ENCODE measurements at places on chromosomes 6 and 20. TPM values are rescaled to one million over a fixed set of nuclear protein-coding genes. Genes with fewer than 3 reads are reported as not detected.

GRCh38 chr20:10263385-10264165 is 44.9 kb downstream of the SNAP25 start:
- DNase-seq: no peak

DNA sequence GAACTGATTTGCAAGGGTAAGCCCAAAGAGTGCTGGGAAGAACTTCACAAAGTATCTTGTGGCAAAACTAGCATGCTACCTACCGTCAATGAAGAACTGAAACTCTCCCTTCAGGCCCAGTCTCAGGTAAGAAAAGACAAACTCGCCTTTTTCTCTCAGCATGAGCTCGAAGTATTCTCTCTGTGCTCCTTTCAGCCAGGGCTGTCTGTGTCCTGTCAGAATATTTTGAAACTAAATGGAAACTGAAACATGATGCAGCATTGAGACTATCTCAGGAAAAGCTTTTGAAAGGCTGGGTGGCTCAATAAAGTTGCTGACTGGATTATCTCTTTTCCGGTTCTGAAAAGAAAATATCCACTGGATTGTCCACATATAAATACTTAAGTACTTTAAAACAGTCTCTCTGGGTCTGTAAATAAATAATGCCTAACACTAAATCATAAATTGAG is 696 bp downstream of the CALHM5 start:
- DNase-seq: no peak

RIPPLY2 gene
- total RNA-seq: not detected

- no peak for DNase-seq
Measured at GRCh38 chr20:36736451-36737182, 9.3 kb downstream of the NDRG3 start.

DNA sequence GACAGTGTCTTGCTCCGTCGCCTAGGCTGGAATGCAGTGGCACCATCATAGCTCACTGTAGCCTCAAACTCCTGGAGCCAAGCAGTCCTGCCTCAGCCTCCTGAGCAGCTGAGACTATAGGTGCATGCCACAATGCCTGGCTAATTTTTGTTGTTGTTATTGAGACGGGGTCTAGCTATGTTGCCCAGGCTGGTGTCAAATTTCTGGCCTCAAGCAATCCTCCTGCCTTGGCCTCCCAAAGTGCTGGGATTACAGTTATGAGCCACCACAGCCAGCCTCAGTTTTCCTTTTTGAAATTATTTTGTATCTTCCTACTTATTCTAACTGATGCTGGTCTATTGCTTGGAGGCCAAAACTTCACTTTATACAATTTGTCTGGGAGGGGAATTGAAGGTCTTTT is 436.1 kb downstream of the UTRN start:
- DNase-seq: no peak

DIDO1 gene
- 53.6 TPM for total RNA-seq

DNA sequence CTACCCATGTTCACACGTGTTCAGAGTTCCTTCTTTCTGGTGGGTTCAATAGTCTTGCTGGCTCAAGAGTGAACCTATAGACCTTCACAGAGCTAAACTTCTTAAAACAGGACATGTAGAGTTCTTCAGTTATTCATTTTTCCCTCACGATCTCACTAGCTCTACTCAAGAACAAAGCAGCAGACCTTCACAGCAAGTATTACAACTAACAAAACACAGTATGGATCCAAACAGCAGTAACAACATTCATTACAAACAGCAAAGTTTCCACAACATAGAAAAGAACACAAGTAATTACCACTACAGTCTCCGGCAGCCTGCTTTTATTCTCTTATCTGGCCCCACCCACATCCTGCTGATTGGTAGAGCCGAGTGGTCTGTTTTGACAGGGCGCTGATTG is 39.5 kb upstream of the MCUR1 start:
- DNase-seq: no peak

DNA sequence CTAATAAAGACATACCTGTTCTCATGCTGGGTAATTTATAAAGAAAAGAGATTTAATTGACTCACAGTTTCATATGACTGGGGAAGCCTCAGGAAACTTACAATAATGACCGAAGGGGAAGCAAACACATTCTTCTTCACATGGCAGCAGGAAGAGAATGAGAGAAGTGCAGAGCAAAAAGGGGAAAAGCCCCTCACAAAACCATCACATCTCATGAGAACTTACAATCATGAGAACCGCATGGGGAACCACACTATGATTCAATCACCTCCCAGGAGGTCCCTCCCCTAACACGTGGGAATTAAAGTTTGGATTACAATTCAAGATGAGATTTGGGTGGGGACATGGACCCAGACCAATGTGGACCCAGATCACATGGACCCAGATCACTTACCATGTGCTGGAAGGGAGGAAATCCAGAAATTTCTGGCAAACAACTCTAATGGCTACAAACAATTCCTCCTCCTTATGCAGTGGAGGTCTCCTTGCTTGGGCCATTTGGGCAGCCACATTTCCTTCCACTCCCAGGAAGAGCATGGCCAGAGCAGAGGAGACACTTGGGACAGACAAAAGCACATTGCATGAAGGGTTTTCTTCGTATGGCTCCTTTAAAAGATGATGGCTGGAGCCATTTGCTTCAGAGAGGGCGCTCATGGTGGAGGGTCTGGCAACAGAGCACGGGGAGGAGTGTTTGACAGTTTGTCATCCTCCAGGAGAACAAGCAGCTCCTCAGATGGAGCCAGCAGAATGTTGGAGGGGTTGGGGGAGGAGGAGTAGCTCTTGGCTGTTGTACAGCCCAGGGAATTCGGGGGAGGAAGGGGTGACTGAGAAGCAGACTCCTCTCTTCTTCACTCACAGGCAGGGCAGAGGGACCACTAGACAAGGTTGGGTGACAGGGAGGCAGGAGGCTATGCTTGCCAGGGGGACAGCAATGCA is 30.4 kb downstream of the SERPINB9 start:
- peak; percentile 48 for DNase-seq

DNA sequence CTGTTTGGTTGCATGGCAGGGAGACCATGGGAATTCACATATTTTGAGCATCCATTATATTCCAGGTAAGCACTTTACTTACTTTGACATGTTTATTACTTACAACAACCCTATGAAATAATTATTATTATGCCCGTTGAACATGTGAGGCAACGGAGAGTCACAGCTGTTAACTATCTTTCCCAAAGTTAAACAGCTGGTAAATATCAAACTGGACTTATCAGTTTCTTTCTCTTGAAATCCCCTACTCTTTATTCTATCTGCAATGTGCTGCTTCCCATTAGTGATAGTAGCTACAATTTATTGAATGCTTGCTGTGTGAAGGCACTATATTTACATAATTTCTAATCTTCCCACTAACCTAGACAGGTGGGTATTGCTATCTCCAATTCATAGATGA is 847.7 kb upstream of the MAP3K7 start:
- no peak for DNase-seq

- no peak for DNase-seq
Measured at GRCh38 chr6:2993755-2994317, 5.9 kb upstream of the NQO2 start.

DNA sequence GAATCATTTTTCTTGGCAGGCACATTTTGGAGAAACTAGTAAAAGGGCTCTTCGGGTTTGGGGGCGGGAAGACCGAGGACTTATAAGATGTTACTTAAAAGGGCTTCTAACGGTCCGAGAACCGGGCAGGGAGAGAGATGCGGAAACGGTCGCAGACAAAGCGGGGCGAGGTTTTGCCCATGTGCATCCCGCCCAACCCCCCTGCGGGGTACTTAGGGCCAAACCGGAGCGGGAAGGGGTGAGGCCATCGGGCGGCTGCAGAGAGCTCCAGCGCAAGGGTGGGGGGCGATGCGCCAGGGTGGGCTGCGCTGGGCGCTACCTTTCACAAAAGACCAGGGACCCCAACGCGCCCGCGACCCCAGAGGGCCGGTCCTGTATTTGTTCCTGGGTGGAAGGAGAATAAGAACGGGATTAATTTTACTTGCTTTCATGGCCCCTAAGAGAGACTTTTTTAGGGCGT is 616 bp downstream of the TUBB start:
- DNase-seq: no peak

DNA sequence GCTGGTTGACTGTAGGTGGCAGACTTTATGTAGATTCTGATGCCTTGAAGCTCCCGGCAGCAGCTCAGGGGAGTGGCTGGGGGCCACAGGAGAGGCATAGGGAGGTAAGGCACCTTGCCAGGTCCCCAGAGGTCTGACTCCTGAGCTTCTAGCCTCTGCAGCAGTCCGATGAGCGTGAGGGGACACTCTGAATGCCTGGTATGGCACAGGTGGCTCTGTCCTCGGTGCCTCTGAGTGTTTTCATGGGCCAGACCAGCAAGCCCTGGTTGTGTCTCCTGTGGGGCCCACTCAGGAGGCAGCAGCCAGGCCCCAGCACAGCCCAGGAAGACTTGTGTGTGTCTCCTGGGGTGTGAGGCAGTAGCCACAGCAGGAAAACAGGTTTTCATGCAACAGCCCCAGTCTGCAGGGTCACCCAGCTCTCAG is 39.7 kb upstream of the IRF4 start:
- no peak for DNase-seq

DNA sequence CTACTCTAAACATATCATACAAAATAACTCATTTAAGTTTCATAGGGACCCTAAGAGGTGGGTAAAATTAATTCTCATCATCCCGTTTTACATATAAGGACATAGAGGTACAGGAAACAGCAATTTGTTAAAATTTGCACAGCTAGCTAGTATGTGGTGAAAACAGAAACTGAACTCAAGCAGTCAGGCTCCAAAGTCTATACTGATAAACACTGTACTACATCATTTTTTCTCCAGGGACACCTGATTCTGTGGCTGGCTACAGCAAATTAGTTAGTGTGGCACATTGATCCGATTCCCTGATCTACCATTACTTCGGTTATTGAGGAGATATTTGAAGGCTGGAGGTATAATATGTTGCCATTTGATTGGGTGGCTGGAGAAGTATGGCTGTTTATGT is 36.2 kb upstream of the E2F3 start:
- DNase-seq: no peak

GRCh38 chr6:127518710-127519468 is at the start of gene MTCL3:
Gene MTCL3 (minus strand): TSS chr6:127519335.
- DNase-seq: no peak

- DNase-seq: no peak
Measured at GRCh38 chr6:21312118-21312517, 281.4 kb upstream of the SOX4 start.

- DNase-seq: no peak
Measured at GRCh38 chr20:21554376-21554890, 40.6 kb upstream of the NKX2-2 start.

- no peak for DNase-seq
Measured at GRCh38 chr6:56370561-56371211, 123.3 kb upstream of the COL21A1 start.

ESF1 gene
- total RNA-seq: 11.8 TPM

DNA sequence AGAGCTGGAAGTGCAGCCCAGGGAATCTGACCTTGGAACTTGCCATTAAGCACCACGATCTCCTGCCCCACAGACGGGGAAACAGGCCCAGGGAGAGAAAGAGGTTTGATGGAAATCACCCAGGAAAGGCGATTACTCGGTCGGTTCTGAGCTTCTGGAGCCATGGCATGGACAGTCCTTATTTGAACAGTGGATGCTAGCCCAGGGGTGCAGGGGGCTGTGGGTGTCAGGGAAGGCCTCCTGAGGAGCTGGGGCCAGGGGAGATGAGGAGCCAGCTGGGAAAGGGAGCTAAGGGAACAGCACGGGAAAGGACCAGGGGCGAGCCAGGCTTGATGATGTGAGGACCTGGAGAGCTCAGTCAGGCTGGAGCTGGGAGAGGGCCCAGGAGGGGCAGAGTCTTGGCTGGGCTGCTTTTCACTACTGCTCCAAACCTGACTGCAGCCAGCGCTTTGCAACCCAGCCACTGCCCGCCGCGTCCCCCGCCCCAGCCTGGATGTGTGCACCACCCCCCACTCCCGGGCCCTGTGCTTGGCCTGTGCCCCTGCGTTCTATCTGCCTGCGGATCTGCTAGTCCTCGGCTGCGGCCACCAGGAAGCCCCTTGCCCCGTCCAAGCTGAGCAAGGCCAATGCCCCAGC is 17.8 kb downstream of the SUN5 start:
- no peak for DNase-seq

HLA-DPB1 gene
- total RNA-seq: 4.7 TPM

PTK6 gene
- total RNA-seq: 0.13 TPM

DNA sequence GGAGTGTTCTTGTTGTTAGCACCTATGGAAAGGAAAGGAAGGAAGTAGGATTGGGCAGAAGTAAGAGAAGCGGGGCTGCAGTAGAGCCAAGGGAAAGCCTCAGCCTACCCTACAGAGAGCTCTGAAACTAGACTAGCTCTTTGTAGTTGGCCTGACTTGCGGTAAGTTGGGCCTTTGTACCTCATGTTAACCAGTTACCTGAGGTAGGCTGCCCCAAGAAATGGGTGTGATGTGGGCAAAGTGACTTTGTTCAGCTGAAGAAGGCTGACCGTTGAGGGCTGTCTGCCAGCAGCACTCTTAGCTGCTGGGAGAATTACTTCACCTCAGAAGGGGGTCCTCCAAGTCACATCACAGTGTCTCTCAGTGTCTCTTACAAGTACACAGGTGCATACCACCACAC is 54.9 kb upstream of the FAM184A start:
- no peak for DNase-seq

GRCh38 chr6:13913226-13914001 is 11.3 kb upstream of the RNF182 start:
- DNase-seq: no peak

GRCh38 chr6:42228305-42228704 is 10.6 kb upstream of the MRPS10 start:
- DNase-seq: peak; percentile 76

VSTM2L gene
- total RNA-seq: 14.7 TPM

DNA sequence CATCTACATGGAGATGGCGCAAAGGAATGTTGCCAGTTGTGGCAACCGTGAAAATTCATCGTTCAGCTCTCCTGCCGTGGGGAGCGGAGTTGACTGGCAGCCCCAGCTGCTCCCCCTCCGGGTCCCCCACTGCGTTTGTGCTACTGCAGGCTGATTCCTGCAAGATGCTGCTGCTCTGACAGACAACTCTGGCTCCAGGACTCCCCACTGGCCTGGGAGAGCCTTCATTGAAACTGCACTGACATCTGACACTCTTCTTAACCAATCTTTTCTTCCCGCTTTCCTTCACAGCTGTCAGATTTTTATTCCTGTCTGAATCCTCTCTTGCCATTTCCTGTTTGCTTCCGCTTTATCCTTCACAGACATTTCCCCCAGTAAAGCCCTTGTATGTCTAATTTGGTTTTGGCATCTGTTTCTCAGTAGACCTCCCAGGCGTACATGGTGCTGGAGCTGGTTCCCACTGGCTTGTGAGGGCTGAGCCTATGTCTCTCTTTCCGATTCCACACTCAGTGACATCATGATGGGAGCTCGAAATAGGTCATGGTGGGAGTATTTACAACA is 9.5 kb upstream of the ATRN start:
- DNase-seq: peak; percentile 84

DNA sequence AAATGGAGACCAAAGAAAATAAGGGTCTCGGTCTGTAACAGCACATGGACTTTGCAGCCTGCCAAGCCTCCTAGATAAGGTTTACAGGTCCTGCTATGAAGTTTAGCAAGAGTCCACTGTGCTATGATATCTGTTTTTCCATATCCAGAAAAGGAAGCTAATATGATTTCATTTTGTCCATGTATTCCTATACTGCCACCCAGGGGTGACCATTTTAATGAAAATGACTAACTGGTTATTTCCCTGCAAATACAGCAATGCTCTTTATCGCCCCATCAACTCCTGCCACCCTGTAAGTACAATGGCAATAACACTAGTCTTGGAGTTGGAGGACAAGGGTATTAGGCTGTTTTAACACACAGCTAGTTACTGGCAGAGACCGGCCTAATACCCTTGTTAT is 115.2 kb upstream of the GLP1R start:
- DNase-seq: no peak
